Astrocyte (in vitro differentiated cells and primary cell): ENCODE measurements at places on chromosomes 1 and 21. TPM values are rescaled to one million over a fixed set of nuclear protein-coding genes. Genes with fewer than 3 reads are reported as not detected.

GRCh38 chr21:35818597-35818996 is 241.7 kb downstream of the SETD4 start:
- DNase-seq, result no peak

DNA sequence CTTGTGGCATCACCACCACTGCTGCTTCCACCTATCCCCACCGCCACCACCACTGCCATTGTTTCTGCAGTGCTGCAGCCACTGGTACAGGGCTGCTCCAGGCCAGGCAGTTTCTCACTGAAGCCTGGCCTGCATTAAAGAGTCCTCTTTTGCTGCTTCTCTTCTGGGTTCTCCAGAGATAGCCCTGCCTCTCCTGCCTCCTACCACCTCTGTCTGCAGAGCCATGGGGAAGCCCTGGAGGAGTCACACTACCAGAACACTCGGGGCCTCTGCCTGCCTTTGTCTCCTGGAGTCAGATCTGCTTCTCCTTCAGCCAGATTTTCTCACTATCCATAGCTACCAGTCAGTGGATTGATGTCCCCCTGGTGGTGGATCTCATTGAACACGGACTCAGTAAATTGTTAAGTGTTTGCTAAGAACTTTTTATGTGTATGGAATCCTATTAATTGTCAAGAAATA is 37.7 kb upstream of the DDAH1 start:
- peak; percentile 54 for DNase-seq

SSU72 gene
- total RNA-seq, result 143 and 145 TPM in 2 replicates

DNA sequence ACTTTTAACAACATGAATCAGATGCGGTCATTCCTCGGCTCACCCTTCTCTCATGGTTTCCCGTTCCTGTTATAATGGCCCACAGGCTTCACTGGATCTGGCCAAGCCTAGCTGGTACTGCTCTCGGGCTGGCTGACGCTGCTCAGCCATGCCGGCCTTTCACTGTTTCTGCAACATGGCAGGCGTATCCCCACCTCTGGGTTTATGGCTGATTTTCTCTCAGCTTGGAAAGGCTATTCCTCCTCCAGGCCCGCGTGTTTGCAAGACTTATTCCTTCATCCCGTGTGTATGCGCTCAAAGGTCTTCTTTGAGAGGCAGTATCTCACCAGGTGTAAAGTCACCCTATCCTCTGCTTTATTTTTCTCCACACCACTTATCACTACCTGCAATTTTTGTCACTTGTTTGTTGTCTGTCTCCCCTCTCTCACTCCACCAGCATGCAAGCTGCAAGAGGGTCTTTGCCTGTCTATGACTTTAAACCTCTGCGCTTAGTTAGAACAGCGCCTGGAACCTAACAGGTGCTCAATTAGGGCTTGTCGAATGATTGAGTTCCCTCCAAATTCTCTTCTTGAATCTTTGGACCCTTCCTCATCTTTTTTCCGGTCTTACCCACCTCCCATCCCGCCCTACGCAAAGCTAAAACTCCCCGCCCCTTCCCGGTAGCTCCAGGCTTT is 491 bp upstream of the RAP1A start:
- DNase-seq, result no peak

TMEM81 gene
- total RNA-seq, result 4.8 and 4.9 TPM in 2 replicates
